Cardiac muscle cell (in vitro differentiated cells and primary cell): ENCODE measurements at places on chromosomes 6 and 20. TPM values are rescaled to one million over a fixed set of nuclear protein-coding genes. Genes with fewer than 3 reads are reported as not detected.

The DLL1 gene
- total RNA-seq = 4.3 and 4.7 TPM in 2 replicates

The PNPLA1 gene
- not detected in 2 replicates for total RNA-seq

The LCA5 gene
- 3.5 and 5.9 TPM in 2 replicates for total RNA-seq

The SIGLEC1 gene
- total RNA-seq = not detected in 2 replicates

The BMP2 gene
- 301 and 343 TPM in 2 replicates for total RNA-seq

The CDH22 gene
- not detected in 2 replicates for total RNA-seq

The DEFB132 gene
- total RNA-seq = not detected in 2 replicates

The AHI1 gene
- 2.7 and 17.1 TPM in 2 replicates for total RNA-seq

The MCHR2 gene
- not detected in 2 replicates for total RNA-seq

The ARMH2 gene
- not detected in 2 replicates for total RNA-seq

The SLC18B1 gene
- total RNA-seq = 9.3 and 12.6 TPM in 2 replicates

The TRIM10 gene
- total RNA-seq = not detected in 2 replicates

The FOXC1 gene
- 3.4 and 6.2 TPM in 2 replicates for total RNA-seq

The ISM1 gene
- 0.07 and 0.21 TPM in 2 replicates for total RNA-seq
